ENCODE measurements at places on chromosomes 1 and 21.

- no peak for DNase-seq
Observed at GRCh38 chr1:228093050-228093906, 9.8 kb downstream of the C1orf35 start.

DNA sequence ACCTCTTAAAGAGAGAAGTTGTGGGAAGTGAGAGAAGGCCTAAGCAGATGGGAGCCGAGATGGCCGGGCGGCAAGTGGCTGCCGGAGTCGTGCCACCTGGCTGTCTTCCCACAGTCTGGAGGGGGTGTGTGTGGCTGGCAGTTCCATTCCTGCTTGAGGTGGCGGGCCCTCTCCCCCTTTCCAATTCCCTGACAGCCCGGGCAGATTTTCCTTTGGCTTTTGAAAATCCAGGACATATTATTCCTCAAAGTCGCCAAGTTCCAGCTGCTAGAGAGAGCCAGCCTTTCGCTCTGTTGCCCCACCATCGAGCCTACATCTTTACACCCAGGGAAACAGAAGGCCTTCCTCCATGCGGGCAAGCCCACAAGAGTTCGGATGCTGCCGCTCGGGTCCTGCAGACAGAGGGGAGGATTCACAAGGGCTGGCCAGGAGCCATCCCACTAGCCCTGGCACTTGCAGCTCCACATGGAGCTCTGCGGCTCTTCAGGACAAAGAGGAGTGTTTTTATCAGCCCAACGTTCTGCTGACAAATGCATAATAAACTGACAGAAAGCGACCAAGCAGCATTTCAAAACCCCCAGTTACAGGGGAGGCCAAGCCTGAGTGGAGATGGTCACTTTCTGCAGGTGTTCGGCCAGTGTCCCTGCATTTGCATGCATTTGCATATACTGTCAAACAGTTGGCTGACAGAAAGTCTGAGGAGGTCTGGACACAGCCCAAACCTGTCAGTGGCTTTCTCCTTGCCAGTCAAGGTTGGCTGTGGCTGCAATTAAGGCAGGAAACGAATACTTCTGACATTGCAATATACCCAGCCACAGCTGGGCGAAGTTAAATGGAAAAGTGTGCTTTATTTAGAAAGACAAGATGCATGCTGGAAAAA is 45.9 kb downstream of the OLIG1 start:
- DNase-seq: no peak

- DNase-seq: no peak
Observed at GRCh38 chr1:67838180-67838910, 5.1 kb upstream of the GNG12 start.

DNA sequence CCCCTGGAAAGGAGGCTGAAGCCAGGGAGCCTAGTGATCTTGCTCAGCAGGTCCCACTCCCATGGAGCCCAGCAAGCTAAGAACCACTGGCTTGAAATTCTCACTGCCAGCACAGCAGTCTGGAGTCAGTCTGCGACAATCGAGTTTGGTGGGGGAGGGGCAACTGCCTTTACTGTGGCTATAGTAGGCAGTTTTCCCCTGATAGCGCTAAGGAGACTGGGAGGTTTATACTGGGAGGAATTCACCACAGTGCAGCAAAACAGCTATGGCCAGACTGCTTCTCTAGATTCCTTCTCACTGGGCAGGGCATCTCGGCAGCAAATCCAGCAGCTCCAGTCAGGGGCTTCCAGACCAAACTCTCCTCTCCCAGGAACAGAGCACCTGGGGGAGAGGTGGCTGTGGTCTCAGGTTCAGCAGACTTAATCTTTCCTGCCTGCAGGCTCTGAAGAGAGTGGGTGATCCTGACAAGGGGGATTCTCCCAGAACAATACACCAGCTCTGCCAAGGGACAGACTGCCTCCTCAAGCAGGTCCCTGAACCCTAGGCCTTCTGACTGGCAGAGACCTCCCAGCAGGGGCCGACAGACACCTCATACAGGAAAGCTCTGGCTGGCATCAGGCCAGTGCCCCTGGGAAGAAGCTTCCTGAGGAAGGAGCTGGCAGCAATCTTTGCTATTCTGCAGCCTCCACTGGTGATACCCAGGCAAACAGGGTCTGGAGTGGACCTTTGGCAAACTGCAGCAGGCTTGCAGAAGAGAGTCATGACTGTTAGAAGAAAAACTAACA is 548.5 kb upstream of the NEGR1 start:
- no peak for DNase-seq

DNA sequence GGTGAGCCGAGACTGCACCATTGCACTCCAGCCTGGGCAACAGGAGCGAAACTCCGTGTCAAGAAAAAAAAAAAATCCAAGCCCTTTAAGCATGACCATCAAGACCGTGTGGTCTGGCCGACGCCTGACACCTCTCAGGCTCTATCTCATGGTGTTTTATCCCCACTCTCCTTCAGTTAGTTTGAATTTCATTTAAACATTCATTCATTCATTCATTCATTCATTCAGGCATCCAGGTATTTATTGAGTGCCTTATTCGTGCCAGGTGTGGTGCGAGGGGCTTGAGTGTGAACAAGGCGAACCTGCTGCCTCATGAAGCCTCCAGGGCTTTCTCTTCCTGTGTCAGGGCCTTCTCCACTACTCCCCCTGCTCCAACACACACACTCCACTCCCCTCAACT is 22.6 kb upstream of the OPRD1 start:
- no peak for DNase-seq

DNA sequence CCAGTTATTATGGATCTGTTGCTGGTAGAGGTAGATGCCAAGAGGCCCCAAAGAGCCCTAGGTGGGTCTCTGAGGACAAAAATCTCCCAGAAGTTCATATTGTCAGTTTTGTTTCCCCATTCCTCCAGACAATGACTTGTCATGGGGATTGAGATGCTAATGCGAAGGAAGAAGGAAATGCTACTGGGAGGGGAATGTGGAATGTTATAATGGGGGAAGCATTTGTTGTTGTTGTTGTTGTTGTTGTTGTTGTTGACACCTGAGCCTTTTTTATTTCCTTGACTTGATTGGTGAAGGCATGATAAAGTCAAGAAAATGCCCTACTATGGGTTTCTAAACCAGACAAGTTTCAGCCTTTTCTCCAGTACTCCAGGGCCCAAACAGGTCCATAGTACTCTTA is 108.9 kb downstream of the BEND5 start:
- DNase-seq: no peak

DNA sequence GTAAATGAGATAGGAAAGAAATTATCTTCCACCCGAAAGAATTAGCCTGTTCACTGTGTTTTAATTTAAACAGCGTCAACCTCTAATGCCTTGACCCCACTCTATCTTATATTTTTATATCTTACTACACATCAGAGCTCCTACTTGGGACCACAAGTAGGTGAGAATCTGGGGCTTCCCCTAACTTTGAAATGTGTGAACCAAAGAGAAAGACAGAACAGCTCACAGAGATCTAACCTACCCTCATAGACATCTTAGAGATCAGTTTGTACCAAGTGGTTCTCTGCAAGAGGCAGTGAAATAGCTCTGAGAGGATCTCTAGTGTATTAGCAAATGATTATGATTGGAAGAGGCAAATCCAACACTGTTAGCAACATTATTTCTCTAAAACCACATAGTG is 31.0 kb upstream of the IFI16 start:
- DNase-seq: no peak

GRCh38 chr1:113434081-113434873 is 44.0 kb downstream of the MAGI3 start:
- DNase-seq: no peak

DNA sequence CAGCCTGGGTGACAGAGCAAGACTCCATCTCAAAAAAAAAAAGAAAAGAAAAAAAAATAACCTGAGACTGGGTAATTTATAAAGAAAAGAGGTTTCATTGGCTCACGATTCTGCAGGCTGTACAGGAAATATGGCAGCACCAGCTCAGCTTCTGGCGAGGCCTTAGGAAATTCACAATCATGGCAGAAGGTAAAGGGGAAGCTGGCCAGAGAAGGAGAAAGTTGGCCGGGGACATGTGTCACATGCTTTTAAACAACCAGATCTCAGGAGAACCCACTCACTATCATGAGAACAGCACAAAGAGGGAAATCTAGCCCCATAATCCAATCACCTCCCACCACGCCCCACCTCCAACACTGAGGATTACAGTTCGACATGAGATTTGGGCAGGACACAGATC is 125.3 kb downstream of the DISP1 start:
- DNase-seq: no peak

DNA sequence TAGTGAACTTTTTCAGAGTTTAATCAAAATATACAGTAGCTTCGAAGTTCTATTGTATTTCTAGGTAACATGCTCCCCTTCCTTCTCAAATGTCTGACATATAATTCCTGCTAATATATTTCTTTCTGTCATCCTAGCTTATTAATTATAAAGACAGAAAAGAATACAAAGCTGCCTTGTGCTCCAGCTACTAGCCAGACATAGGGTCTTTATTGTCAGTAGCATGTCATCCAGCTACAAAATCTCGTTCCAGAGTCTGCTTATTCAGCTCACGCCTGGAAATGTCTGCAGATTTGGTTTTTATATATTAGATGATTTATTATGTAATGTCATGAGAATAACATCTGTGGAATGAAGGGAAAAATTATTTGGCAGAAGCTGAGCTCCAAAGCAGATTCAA is 1102.8 kb downstream of the BRINP3 start:
- no peak for DNase-seq

DNA sequence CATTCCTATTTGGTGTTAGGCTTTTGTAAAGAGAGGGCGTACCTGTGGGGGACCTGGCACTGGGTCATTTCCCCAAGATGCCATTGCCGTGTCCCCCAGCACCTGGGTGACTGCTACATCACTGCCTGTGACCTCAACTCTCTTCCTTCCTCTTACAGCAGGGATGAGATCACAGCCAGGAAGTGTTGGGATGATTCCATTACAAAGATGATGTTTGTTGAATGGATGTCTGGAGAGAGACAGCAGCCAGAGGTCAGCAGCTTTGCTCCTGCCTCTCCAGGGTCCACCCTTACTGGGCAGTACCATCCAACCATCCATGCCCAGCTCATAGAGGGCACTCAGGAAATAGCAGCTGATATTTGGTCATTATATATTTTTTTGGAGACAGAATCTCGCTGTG is 35.1 kb downstream of the TMEM51 start:
- no peak for DNase-seq

- DNase-seq: no peak
Observed at GRCh38 chr1:21911205-21912001, 25.7 kb downstream of the HSPG2 start.

GRCh38 chr1:2596530-2597333 is 10.2 kb downstream of the PRXL2B start:
- DNase-seq: no peak

GRCh38 chr1:153431928-153432327 is 15.6 kb downstream of the S100A7A start:
- no peak for DNase-seq

DNA sequence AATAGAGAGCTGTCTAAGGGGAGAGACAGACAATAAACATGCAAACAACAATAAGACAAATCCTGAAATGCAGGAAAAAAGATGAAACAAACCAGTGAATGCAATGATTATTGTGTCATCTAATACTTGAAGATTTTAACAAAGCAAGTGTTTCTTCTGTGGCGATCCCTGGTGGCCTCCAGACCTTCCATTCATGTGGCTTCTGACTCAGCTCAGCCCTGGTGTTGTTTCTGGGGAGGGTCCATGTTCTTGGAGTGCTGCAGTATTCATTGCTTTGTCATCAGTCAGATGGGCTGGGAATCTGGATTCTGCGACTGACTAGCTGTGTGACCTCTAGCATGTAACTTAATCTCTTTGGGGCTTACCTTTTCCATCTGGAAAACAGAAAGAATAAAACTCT is 1.5 kb upstream of the C2CD4D start:
- DNase-seq: no peak

DNA sequence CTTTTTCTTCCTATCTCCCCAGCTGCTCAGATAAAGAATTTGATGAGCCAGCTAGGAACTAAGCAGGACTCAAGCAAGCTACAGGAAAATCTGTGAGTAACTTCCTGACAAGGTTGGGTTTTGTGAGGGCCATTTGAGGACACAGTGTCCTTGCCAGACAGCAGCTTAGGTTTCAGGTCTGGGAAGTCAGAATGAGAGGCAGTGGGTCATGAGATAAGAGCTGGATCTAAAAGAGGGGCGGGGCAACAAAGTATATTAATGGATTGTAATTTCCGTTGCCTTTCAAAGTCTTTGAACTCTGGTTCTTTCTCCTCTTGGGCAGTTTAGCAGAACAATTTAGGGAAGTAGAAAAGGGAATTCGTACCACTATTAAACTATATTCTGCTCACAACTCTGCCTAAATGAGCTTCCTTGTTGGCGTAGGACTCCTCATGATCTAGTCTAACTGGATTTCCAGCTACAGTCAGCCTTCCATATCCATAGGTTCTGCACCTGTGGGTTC is 16.6 kb downstream of the STX12 start:
- DNase-seq: no peak

Measured in AG04449 (cell line).